ENCODE measurements at places on chromosomes 16 and 17.

DNA sequence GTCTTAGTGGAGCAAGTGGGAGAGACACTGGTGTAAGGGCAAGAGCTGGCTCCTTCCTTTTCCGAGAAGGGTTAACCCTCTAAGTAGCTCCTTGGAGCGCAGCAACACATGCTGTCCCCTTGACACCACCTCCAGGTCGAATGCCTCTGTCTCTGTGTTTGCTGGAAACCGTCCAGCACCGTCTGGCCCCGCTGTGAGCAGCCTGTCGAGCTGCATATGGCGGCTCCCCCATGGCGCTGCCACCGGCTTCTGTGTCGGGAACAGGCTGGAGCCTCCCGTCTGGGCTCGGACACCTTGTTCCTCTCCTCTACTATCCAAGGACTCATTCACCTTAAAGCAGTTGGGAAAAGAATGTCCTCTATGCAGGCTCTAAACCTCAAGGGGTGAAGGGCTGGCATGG lies 28.9 kb upstream of the WSCD1 start:
- DNase-seq, result no peak

DNA sequence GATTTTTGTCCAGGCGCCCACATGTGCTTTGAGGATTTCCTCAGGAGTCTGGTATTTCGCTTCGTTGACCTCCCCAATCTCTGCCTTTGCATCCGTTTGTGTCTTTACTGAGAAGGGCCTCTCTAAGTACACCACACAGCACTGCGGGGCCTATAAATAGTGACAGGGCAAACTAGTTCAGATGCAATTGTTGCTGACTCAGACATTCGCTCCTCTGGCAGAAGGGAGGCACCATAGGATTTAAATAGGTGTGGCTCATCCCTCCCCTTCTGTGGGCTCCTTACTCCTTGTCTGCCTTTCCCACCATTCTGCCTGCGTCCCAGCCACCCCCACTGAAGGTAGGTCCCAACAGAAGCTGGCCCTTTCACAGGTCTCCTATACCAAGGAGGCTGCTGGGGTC lies 192.3 kb downstream of the SHISA9 start:
- DNase-seq, result no peak

DNA sequence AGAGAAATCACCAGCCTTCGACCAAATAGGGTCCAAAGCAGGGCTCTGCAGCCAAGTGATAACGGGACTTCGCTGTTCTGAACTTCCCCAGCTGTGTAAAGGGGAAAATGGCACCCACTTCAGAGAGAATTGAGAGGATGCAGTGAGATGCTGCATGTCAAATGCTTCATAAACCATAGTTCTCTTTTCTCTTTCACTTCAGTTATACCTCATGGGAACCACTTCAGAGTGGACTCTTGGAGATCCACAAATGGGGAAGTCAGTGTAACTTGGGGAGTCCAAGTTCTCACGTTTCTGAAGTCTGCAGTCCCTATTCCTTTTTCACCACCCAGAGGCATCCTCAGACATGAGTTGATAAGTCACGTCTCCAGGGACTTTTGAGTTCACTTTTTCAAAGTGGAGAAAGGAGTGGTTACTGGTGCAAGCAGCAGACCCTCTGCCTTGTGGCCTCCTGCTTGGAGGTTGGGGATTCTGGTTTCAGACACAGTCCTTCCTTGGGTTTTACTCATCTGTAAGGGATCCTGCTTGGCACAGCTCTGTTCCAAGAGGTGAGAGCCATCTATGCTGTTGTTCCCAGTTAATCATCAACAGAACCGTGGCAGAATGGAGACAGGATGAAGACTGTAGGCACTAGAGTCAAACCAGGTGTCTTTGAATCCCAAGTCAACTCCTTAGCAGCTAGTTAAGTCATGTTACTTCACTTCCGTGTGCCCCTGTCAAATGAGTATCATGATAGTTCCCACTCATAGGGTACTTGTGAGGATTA lies 123.4 kb upstream of the NOL11 start:
- DNase-seq, result no peak

DNA sequence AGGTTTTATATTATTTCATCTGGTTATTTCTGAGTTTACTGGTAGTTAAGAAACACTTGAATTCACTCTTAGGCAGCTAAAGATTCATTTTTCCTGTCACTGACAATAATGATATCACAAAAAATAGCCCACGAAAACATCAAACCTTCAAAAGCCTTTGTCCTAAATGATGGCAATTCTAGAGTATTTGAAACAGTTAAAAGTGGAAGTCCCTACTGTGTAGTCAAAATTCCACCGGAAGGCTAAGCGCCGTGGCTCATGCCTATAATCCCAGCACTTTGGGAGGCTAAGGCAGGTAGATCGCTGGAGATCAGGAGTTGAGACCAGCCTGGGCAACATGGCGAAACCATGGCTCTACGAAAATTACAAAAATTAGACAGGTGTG lies 103.5 kb downstream of the HIC1 start:
- no peak for DNase-seq

DNA sequence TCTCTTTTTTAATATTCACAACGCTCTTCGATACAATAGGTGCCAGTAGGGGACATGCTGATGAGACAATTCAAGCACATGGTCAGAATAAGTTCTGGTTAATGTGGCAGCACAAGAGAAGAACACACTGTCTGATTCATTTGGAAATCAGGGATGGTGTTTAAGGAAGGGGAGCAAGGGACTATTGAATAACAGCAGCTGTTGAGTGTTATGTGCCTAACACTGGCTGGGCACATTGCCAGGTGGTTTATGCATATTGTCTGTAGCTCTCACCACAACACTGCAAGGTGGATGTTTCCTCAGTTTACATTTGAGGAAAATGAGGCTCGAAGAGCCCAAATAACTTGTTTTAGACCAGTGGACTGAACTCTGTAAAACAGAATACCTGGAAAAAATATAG lies 44.2 kb downstream of the LYRM9 start:
- DNase-seq, result peak; percentile 48

DNA sequence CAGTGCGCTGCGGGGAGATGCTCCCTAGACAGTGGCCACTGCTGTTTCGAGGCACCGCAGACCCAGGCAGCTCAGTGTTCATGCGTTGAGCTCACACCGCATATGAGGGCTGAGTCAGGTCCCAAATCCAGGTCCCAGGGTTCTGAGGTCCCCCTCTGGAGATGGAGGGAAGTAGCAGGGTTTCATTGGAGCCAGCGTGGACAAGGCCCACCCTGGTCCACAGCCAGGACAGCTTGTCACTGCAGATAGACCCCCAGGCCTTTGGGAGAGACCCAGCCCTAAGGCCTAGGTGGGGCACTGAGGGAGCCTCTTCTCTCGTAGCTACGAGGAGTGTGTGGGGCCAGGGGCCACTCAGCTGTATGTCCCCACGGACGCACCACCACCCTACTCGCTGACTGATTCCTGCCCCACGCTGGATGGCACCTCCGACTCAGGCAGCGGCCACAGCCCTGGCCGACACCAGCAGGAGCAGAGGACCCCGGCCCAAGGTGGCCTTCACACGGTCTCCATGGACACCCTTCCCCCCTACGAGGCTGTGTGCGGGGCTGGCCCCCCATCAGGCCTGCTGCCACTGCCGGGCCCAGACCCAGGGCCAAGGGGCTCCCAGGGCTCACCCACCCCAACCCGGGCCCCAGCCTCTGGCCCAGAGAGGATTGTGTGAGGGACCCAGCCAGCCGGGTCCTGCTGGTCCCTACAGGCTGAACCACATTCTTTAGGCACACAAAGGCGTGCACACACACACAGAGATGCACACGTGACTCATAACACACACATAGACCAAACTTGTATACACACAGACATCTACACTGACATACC lies 53.4 kb downstream of the BEAN1 start:
- DNase-seq, result no peak

DNA sequence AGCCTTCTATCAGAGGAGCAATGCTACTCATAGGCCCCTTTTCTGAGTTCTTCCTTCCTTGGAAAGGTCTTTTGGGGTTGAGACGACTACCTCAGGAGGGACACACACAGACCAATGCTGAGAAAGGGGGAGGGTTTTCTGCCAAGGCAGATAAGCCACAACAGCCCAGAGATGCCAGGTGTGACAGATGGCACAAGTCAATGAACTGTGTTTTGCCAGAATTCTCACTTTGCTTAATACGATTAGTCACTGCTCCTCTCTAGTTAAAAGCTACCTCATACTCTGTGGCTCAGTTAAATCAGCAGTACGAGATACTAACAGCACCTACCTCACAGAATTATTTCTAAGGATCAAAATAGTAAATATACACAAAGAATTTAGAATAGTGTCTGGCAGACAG lies 8.0 kb downstream of the BRD7 start:
- DNase-seq, result no peak

- DNase-seq, result no peak
These were observed 1.4 kb upstream of the WWOX start for GRCh38 chr16:78098087-78098486.

DNA sequence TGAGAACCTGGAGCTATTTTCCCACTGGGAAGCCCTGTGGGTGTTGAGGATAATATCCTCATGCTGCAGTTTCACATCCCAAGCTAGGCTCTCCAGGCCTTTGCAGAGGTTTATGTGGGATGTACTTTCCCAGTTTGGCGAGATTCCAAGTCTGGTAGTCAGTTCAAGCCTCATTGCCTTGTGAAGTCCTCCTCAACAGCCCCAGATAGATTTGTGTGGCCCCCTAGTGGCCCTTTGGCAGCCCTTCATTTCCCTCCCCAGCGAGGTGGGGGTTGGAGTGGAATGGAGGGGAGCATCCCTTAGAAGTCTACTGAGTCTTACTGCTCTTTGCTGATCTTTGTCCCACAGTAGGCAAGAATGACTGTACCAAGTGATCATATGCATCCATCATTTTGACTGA lies 137.9 kb downstream of the CDH11 start:
- DNase-seq, result no peak

DNA sequence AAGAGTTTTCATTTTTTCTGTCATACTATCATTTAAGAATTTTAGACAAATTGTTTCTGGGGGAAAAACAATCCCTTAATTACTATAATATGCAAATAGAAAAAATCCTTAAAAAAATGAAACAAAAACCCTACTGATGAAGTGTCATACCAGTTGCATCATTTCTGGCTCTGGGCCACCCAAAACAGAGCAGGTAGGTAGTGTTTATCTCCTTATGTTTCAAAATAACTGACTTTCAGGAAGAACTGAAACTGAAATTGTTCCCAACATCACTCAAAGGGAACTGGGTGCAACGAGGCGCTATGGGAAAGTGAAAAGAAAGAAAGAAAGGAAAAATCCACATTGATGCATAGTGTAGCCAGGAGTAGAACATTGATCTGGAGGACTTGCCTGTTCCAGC lies 653.1 kb upstream of the SOX9 start:
- DNase-seq, result no peak

DNA sequence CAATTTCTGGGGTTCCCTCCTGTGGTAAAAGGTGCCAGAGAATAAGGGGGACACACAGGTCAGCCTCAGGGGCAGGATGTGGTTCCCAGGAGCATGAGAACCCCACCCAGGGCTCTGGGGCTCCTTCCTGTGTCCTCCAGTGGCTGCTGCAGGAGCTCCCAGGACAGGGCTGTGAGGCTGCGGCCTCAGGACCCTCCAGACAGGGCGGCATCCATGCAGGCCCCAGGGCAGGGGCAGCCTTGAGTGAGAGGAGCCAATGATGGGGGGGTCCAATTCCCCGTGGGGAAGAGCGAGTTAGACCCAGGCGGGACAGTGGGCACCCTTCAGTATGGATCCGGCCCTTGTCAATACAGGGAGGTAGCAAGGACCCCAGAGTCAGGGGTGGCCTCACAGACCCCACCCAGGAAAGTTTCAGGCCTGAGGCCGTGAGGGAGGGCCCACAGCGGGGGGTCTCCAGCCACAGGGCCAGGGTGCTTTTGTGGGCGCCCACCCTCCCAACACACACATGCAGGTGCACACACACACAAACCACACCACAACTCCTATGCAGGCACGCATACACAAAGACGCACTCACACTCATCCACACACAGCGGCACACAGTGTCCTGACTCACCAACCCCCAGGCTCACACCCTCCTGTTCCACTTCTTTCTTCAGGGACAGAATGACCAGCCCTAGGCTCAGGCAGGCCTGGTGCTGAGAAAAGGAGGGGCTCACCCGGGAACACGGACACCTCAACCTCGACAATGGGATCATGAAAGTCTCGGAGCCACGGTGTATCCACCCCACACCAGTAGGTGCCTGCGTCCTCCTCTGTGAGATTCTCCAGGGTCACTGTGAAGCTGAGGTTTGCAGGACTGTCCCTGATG lies 1.8 kb downstream of the CD300C start:
- DNase-seq, result no peak

DNA sequence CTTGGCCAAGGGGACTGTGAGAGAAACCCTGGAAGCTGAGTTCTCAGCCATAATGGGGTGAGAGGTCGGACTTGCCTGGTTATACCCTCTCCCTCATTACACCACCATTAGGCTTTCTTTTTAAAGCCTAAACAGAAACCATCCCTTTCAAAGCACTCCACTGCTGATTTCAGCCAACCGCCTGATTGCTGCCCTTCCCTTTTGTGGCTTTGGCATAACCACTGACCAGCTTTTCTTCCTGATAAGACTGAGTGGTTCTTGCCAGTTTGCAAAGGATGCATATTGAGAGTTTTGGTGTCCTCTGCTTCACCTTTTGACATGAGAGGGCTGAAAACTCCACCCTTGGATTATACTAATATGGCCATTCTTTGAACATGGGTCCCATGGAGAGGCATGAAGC lies 308.2 kb upstream of the GOT2 start:
- DNase-seq, result no peak

DNA sequence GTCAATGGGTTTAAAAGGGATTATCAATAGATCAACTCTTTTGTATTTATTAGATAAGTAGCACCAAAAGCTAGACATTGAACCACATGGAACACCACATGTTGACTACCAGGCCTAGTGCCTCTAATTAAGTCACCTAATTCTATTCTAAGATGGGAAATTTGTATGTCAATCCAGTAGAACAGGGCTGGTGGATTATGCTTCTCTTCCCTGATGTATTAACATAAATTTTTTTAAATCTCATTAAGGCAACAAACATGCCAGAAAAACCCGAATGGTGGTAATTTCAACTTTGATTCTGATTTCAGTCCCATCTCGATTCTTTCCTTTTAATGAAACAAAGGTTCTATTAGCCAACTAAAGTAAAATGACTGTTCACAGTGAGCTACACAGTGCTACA lies 92.6 kb downstream of the KANSL1 start:
- DNase-seq, result no peak

- DNase-seq, result peak; percentile 9
These were observed 44.9 kb upstream of the BAHCC1 start for GRCh38 chr17:81350320-81350890.

DNA sequence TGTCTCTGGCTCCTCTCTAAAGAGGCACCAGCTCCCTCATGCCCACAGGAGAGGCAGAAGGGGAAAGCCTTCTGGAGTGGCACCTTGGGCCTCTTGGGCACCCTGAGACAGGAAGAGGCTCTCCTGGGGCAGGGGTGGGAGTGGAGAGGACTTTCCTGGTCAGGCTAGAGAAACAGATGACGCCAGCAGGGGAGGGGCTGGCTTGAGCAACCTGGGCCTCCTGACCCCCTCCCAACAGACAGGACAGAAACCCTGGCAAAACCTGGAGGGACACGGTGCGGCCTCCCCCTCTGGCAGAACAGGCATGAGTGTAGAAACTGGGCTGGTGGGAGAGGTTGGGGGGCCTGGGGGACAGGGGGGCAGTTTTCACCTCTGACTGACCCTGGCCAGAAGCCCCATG lies 6.1 kb downstream of the SMIM5 start:
- no peak for DNase-seq

- no peak for DNase-seq
These were observed 74.8 kb downstream of the SLC39A11 start for GRCh38 chr17:73017658-73018057.

- DNase-seq, result peak; percentile 2
These were observed 508 bp upstream of the TMC8 start for GRCh38 chr17:78130090-78130436.

- DNase-seq, result no peak
These were observed 59.9 kb upstream of the CDH5 start for GRCh38 chr16:66306366-66307150.

GRCh38 chr17:37301288-37301687 lies 74.5 kb upstream of the C17orf78 start:
- DNase-seq, result no peak

Measured in Right ventricle myocardium inferior (tissue), 1 donor.